ENCODE measurements at places on chromosomes 3 and 15.

DNA sequence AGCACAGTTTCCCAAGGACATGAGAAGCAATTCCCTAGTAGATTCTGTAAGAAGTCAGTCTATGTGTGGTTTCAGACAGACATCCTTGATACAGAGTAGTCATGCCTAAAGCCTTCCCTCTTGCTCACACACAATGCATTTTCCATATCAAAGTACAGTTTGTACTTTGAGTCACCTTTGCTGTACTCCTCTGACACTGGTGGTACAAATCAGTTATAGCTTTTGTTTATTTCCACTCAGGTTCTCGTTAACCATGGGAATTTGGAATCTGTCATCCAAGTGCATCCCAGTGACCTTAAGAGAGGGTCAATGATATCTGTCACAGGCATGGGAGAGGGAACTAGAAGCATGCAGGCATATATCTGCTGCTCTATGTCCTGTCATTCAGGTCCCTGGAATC is 3.6 kb upstream of the GNB4 start:
- DNase-seq, result no peak

GRCh38 chr15:31458596-31459399 is 132.2 kb downstream of the KLF13 start:
- DNase-seq, result no peak

GRCh38 chr3:47475570-47476329 is at the start of gene SCAP:
Gene SCAP, minus strand, starts transcription at chr3:47475941. Its CDS starts 32,948 bp downstream, at chr3:47442993.
- peak; percentile 96 for DNase-seq

- DNase-seq, result no peak
These were observed 4.4 kb upstream of the FOXP1 start for GRCh38 chr3:71587958-71588357.

- DNase-seq, result no peak
These were observed 18.2 kb downstream of the CSNK1G1 start for GRCh38 chr15:64337761-64338160.

DNA sequence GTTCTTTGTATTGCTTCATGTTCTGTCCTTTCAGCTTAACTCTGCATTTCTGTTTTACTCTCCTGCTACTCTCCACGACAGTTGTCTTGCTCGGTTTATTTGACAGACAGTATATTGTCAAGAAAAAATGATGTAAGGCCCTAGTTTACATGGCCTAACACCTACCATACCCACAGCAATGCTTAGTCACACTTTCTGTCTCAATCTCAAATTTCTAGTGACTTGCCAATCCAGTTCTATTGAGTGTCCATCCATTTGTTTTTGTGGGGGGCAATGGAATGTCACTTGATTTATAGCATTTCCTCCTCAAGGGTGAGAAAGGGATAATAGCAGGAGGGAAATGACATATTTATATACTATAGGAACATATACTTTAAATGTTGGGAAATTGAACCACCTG is 676.2 kb downstream of the NAALADL2 start:
- no peak for DNase-seq

DNA sequence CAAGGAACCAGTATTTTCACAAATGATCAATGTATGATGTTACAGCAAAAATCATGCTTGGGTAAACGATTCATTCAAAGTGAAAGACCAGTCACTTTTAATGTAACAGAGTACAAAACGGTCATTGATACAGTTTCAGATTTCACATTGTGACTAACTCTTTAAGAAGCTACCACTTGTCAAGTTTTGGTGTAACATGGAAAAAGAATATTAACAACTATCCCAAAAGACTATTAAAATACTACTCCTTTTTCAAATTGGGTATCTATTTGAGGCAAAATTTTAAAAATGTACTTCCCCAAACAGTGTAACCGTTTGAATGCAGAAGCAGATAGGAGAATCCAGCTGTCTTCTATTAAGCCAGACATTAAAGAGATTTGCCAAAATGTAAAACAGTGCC is 31.7 kb downstream of the AKAP13 start:
- no peak for DNase-seq

GRCh38 chr15:65914981-65915925 is 46.0 kb downstream of the RAB11A start:
- DNase-seq, result no peak

GRCh38 chr3:191894406-191894805 is 433.4 kb downstream of the PYDC2 start:
- DNase-seq, result no peak

DNA sequence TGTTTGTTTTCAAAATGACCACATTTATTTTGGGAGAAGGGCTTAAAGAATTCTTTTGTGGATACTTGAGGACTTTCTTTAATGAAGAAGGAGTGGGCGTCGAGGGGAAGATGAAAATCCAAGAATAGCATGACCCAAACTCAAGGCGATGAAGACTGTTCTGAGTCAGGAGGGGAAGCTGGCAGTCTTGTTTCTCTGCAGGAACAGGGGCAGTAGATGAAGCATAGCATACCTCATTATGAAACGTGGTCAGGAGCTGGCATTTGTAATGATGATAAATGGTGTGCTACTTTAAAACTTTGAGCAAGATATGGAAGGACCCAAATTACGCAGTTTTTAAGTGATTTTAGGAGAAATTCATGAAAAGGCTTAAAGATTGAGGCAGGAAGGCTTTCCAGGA is 549.0 kb downstream of the IGSF11 start:
- DNase-seq, result no peak

DNA sequence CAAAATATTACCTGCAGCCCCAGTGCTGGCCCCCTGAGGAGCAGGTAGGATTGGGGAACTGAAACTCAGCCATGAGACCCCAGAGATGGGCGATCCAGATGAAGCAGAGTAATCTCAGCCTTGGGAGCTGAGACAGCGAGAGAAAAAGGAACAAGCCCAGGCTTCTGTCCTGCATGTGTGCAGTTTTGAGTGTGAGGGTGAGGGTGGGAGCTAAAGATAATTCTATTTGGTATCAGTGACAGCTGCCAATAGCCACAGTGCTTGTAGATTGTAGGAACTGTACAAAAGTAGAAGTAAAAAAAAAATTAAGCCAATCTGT is 5.9 kb downstream of the ATP8B4 start:
- DNase-seq, result no peak

DNA sequence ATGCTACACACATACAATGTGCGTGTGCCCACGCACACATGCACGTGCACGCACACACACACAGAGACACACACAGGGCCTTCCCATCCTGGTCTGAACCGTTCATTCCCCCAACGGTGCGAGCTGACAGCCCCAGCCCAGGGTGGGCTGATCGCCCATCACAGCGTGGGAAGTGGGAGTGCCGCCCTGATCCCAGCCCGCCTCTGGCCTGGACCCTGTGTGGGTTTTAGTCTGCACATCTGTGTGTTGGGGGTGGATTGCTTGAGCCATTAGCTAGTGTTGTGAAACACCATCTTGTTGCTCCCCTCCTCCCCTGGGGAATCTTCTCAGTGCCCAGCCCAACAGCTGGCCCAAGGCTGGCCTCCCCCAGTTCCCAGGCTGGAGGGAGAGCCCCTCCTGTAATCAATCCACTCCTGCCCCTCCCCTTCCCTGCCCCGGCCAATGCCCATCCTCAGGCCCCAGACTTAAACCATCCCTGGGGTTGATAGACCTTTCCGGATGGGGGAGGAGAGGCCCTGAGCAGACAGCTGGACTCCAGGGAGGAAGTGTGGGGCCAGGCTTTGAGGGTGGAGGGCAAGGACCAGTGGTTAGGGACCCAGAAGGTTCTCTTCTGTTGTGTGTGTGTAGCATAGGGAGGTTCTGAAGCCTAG is 8.3 kb downstream of the SEMA3G start:
- no peak for DNase-seq

GRCh38 chr3:101120039-101120438 is 126.8 kb upstream of the ABI3BP start:
- DNase-seq, result no peak

DNA sequence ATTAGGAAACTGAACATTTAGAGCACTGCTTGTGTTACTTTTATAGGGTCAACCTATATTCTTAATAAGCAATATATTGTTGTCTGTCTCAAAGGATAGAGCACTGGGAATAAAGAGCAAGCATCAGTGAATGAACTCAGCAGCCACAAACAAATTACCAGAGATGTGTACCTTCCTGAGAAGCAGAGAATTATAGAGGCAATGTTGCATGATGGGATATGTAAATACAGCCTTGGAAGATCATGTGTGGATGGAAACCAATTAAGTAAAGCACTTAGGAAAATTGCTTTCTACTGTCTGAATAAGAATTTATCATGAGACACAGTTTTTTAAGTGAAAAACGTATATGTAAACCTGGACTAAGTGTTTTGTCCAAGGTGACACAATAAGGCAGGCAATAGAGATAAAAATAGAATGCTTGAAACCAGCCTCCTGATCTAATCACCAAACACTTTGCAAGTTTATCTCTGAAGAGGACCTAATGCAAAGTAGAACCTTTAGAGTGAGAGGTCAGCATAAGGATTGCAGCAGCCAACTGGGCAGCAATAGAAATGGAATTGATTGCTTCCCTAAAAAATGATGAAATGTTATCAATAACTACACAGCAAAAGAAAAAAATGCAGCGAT is 848.0 kb downstream of the TUSC7 start:
- no peak for DNase-seq

DNA sequence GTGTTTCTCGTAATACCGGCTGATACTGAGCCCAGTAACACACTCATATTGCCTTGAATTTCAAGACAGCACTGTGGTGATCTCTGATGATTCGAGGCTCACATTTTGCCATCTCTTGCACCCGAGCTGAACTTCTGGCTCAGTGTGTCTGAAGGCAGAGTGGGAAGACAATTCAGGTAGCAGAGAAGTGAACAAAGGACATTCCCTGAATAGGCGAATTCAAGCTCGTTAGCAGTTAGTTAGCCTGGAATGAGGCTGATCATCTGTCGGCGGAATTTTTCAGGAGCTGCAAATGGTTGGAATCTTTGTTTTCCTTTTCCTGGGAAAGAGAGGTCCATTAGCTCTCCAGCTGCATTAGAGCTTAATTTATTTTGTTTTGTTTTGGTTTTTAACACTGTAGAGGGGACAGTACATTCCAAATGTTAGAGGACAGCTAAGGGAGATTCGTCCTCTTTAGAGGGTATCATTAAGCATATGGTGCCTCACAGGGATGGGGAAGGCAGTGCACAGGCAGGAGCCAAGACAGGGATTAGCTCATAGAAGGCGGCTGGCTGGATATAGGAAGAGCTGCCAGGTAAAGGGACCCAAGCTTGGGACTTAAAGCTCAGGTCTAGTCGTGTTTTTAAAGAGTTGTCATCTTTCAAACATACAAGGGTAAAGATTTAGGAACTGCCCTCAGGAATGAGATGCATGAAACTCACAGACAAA is 119.7 kb upstream of the DLG1 start:
- DNase-seq, result no peak

DNA sequence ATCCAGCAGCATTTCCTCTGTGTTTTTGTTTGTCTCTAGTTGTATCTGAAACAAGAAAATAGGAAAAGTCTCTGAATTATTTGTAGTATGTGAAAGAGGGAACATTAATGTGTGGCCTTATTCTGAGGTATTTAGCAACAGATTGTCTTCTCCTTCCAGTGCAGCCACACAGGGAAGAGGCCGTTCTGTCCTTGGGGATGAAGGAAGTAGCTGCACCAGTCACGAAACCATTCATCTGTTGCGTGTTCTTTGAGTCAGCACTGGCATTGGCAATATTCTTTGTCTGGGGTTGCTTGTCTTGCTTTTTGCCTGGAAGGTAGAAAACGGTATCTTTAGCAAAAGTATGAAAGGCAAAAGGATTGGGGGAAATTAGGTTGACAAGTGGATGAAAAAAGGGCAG is 91.6 kb downstream of the CDIN1 start:
- DNase-seq, result no peak

GRCh38 chr3:116896116-116896515 is 186.5 kb downstream of the TUSC7 start:
- no peak for DNase-seq

DNA sequence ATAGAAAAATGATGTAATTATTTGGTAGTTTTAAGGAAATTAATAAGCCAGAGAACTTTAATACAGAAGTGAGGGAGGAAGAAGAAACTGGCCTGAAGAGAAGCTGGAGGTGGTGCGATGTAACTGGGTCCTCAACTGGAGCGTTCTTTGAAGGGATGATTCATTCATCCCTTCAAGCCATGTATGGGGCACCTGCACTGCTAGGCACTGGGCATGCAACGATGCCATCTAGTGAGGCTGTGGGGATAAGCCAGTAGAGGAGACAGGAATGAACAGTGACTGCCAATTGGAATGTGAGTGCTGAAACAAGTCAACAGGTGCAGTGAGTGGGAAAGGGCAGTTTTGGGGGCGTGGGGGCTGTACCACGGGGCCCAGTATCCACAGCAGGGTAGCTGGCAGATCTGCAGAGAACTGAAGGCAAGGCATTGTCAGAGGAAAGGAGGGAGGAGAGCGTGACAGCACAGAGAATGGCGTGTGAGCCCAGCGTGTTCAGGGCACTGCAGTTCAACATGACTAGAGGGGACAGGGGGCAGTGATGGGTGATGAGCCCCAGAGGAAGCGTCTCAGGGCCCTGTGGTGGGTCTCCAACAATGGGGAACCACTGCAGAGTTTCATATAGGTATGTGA is 3.8 kb upstream of the KIF23 start:
- no peak for DNase-seq

- DNase-seq, result no peak
These were observed 576.9 kb upstream of the NECTIN3 start for GRCh38 chr3:110494728-110495127.

DNA sequence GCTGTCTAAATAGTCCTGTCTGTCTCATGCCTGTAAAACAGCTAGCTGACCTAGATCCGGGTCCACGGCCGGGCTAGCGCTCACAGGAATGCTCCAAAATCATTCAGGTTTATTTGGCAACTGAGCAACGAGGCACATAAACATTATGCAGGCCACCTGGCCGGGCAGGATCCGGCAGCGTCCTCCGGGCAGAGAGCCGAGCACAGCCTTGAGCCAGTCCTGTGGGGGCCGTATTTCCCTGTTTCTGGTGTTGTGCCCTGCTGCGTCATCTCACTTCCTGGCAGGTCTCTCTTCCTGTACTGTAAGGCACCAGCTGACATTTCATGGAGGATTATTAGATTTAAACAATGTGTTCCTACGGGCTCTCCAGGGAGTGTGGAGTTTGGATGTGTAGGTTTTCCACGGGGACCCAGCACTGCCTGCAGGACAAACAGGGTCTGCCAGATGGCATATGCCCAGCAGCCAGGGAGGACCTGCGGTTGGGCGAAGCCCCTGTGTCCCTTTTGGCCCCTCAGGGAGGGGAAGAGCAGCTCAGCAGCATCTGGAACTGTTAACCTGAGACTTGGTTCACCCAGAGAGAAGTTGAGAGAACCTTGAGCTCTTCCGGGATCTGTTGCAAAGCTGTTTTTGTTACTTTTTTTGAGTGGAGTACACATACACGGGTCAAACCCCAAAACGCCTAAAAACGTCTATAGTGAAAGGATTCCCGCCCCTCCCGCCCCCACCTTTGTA is 16.6 kb upstream of the LRRK1 start:
- no peak for DNase-seq

DNA sequence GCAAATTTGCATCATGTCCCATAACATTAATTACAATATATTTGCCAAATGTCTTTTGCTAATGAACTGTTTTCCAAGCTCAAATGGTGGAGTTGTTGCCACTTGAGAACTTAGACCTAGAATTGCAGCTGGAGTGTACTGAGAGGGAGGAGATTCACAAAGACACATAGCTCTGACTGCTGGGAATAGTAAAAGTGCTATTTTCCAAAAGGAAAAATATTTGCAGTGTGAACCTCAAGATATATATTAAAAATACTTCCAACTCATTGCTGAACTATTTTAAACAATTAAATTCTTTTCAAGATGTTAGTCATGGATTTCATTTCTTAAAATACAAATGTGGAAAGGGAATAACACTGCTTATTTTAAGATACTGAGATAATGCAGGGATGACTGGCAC is 666.8 kb upstream of the ARPP21 start:
- DNase-seq, result no peak
